Bronchus fibroblast of lung (primary cell): ENCODE measurements at places on chromosomes 4 and X. TPM values are rescaled to one million over a fixed set of nuclear protein-coding genes. Genes with fewer than 3 reads are reported as not detected.

CT45A3 gene
- not detected in 2 replicates for total RNA-seq

BMP3 gene
- not detected in 2 replicates for total RNA-seq

FAT4 gene
- 7.9 and 8.0 TPM in 2 replicates for total RNA-seq

MAGEA9B gene
- not detected in 2 replicates for total RNA-seq

ODAPH gene
- total RNA-seq: not detected in 2 replicates

CT55 gene
- total RNA-seq: not detected in 2 replicates
